ENCODE measurements at places on chromosomes 6 and 20. TPM values are rescaled to one million over a fixed set of nuclear protein-coding genes. Genes with fewer than 3 reads are reported as not detected.

APOM gene
- total RNA-seq = 2.3 TPM

ARG1 gene
- total RNA-seq = not detected

SYNCRIP gene
- 197 TPM for total RNA-seq

DEFB110 gene
- not detected for total RNA-seq

ZBTB46 gene
- total RNA-seq = 1.1 TPM

PRDM13 gene
- total RNA-seq = not detected

ARFGEF3 gene
- total RNA-seq = 0.55 TPM

MTFR2 gene
- total RNA-seq = 18.4 TPM

All from activated T-helper 2 cell treated with anti-CD3 and anti-CD28 coated beads, Interferon-gamma antibody, Interleukin-2, Interleukin-4, amounts not matched to agents 10 μg/mL and 5 μg/mL and 100 μg/mL, durations not matched to agents 14 hours and 24 hours and 36 hours (primary cell).